ENCODE measurements at places on chromosomes 11 and 22. TPM values are rescaled to one million over a fixed set of nuclear protein-coding genes. Genes with fewer than 3 reads are reported as not detected.

The SULT4A1 gene
- not detected for total RNA-seq

The NCAM1 gene
- total RNA-seq: 1.7 TPM

The RFPL2 gene
- total RNA-seq: not detected

- no peak for DNase-seq
Observed at GRCh38 chr11:133697161-133697560, 148.2 kb downstream of the SPATA19 start.

DNA sequence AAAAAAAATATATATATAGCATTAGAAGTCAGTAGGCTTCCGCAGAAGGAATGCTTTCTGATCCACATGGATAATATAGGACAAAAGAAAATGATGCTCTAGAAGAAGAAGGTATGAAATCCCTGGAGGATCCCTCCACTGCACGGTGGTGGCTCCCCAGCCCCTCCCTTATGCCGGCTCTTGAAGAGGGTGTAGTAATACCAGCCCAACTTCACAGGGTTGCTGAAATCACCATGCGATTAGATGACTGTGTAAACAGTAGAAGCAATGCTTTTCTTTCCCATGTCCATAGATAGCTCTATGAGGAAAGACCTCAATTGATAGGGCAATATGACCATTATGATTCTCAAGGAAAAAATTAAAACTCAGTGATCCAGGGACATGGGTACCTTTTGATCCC lies 3.2 kb upstream of the ETS1 start:
- DNase-seq: no peak

DNA sequence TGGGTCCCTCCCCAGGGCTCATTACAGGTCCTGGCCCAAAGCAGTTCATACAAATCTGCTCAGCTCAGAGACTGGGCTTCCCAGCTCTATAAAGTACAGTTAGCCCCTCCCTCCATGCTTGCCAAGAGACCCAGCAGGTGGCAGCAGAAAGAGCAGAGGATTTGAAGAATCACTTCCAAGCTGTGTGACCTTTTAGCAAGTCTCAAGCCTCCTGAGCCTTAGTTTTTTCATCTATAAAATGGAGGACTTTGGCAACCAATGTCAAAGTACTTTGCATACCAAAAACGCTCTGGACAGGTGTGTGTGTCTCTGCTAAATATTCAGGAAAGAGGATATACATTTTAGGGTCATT lies 26.6 kb downstream of the RELT start:
- no peak for DNase-seq

- DNase-seq: peak; percentile 56
Observed at GRCh38 chr11:3102641-3102921, 45.4 kb upstream of the CARS1 start.

Measured in lower leg skin (tissue), 4 donors.